Activated naive CD4-positive, alpha-beta T cell treated with anti-CD3 and anti-CD28 coated beads, Interleukin-2, amount 10 ng/mL, durations not matched to agents 7 days and 5 days (primary cell): ENCODE measurements at places on chromosomes 2 and 18.
A peak's percentile ranks its signal among the peaks of the same experiment; 100 is the strongest.

- no peak for DNase-seq
These were observed 659.9 kb upstream of the ID2 start for GRCh38 chr2:8021921-8022320.

DNA sequence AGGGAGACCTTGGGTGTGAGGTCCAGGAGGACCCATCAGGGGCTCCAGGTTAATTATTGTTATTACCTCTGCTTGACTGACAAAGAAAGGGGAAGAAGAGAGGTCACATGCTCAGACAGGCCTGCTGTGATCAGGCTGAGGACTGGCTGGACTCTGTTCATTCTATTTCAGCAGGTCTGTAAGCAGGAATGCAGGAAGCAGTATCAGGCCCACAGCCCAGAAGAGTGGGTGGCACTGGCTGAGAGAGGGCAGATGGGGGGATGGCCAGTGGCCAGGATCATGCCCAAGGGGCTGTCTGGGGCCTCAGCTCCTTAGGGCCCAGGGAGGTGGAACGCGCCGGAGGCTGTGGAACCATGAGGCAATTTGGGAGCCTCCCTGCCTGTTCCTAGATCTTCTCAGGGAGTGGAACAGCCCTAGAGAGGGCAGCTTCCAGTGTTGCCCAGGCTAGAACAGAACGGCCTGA lies 43.7 kb upstream of the ZBTB7C start:
- DNase-seq: no peak

GRCh38 chr2:55459714-55460274 lies 40.1 kb upstream of the CCDC88A start:
- DNase-seq: no peak

DNA sequence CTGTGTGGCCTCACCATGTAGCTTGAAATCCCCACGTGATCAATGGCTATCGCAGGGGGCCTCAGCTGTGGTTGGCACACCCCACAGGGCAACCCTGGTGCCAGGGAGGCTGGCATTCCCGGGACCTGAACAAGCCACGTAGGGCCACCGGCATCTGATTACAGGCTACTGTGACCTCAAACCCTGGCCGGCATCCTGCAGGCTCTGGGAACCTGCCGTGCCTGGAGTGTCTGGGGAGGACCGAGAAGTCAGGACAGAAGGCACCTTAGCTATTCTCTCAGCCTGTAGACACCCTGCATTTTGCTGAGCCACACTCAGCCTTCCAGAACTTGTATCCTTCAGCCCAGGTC lies 213.0 kb downstream of the GLI2 start:
- DNase-seq: no peak

DNA sequence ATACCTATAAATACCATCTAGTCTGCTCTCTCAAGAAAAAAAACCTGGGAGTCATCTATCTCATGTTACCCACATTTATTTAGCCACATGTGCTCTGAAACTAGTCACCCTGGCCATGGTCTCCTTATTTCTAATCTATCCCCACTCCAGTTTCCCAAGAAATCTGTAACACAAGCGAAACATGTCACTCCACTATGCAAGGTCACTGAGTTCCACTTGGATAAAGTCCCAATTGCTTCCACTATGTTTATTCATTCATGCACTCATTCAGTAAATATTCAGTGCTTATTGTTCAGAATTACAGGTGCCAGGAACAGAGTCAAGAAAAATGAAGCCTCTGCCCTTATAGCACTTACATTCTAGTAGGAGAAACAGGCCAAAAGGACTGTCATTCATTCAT lies 369.4 kb upstream of the CYRIA start:
- no peak for DNase-seq

GRCh38 chr2:9641641-9642040 lies 10.8 kb upstream of the YWHAQ start:
- DNase-seq: peak; percentile 38

GRCh38 chr2:164745012-164745797 lies 96.4 kb downstream of the COBLL1 start:
- DNase-seq: no peak

DNA sequence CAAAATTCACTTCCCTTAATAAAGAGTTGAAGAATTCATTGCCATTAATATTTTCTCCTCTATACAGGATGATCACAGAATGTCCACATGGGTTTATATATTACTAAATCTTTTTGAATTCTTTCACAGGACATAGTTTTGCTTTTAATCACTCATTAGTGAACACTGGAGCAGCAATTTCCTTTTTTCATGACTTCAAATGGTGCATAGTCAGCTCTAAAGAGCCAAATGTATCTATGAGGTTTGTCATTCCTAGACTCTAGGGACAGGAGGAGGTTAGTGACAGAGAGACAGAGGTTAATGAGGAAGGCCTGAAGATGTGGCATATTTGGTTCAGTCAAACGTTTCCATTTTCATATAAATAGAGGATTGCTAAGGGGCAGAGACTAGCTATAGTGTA lies 111.8 kb downstream of the FSHR start:
- no peak for DNase-seq

DNA sequence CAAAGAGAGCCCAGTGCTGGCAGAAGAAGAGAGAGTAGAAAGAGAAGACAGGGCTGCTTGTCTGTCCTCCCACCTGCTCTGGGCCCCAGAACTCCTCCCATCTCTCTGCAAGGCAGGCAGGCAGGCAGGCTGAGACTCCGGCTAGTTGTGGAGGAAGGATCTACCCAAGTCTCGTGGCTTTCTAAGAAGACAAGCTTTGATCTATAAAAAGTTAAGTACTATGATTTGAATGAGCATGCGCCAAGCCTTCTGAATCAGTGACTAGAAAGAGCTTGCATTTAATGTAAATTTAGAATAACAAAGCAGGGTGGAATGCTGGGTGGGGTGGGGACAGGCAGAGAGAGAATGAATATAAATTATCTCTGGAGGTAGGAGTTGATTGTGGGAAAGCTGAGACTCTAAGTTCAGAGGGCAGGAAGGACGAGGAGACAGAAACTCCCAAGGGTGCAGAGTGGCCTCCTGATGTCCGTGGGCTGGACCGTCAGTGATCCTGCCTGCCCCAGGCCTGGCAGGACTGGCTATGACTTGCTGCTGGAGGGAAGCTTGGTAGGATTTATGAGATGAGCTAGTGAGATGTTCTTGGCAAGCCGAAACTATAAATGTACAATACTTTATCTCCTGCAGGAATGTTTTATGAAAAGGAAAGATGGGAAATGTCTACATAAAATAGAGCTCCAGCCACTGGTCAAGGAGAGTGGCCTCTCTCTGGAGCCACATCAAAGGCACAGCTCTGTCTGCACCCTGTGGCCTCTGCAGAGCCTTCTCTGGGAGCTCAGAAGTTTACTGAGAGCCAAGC lies 447.5 kb downstream of the TNS1 start:
- DNase-seq: no peak

DNA sequence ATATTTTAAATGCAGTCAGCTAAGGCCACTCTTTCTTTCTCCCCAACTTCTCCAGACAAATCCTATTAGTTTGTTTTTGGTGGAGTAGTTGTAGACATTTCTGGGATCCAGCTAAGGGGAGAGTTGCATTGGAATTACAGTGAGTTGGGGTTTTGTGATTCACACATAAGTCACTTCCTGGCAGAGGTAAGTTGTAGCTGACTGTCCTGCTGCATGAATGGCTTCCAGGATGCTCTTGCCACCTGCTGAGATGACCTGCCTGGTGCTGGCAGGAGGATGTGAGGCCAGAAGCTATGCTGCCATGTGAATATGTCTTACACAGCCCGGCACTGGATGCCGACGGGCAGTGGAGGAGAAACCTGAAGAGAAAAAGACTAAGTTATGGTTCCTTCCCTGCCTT lies 243.7 kb downstream of the TDRD15 start:
- no peak for DNase-seq

GRCh38 chr2:65438137-65438899 lies 5.9 kb upstream of the SPRED2 start:
- no peak for DNase-seq

- peak; percentile 69 for DNase-seq
These were observed 4.7 kb upstream of the HPCAL1 start for GRCh38 chr2:10297959-10298531.

DNA sequence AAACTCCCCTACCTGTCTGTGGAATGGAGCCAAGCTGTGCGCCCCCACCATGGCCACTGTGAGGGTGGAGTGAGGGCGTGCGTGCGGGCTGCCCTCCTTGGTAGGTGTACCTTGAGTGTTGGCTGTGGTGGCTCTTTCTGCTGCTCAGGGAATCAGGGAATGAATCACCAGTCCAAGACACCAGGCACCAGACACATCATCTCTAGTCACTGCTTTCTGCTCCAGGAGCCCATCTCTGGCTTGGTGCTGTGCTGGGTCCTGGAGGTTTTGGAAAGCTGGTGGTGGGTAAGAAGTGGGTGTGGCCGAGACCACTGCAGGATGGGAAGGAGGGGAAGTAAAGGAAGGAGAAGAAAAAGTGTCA lies 209.9 kb downstream of the SEPTIN10 start:
- no peak for DNase-seq

DNA sequence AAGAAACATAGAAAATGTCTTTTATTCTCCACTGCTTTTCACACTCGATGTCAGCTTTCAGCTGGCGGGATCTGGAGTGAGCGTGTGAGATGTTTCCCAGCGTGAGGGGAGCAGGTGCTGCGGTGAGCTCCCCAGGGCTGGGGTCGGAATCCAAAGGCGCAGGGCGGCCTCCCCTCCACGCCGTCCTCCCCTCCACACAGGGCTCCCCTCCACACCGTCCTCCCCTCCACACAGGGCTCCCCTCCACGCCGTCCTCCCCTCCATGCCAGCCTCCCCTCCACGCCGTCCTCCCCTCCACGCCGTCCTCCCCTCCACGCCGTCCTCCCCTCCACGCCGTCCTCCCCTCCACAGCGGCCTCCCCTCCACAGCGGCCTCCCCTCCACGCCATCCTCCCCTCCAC lies 26.9 kb upstream of the KCNG2 start:
- DNase-seq: no peak

GRCh38 chr2:209901172-209901571 lies 101.3 kb upstream of the RPE start:
- DNase-seq: no peak

- no peak for DNase-seq
These were observed 13.2 kb downstream of the ASB18 start for GRCh38 chr2:236250909-236251579.

- no peak for DNase-seq
These were observed 71.7 kb downstream of the HPCAL1 start for GRCh38 chr2:10374362-10374943.

DNA sequence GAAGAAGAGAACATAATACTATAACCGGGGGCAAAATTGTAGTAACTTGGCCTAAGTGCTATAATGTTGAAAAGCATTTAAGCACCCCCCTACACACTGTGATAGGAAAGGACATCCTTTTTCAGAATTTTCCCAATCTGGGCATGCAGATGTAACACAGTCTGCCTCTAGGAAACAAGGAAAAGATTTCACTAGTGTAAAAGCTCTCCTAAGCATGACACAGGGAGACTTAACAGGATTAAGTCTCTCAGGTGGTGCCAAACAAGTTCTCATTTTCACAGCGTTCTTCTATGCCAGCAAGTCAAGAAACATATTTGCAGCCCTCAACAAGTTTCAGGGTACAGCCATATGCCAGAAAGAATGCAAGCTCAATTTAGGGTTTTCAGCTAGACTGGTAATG lies 53.0 kb downstream of the NCKAP5 start:
- DNase-seq: no peak

GRCh38 chr2:178482437-178482836 lies 2.2 kb downstream of the PLEKHA3 start:
- no peak for DNase-seq

- DNase-seq: peak; percentile 50
These were observed 66.2 kb downstream of the ACVR2A start for GRCh38 chr2:147910990-147911473.

DNA sequence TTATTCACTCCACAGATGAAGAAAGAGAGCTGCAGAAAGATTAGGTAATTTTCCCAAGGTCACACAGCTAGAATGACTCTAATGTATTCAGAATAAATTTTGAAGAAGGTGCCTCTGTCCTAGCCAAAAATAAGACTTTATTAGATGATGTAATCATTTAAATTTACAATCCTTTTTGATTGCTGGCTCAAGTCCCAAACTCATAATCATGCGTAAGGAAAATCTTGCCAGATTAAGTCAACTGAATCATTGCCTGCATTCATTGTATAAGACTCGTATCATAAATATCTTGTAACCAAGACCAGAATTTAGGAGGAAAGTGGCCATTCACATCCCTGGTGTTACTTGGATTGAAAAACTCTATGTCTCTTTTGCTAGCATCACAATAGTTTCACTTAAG lies 53.1 kb upstream of the STK39 start:
- no peak for DNase-seq

GRCh38 chr2:2633017-2633416 lies 301.9 kb upstream of the MYT1L start:
- DNase-seq: no peak

GRCh38 chr2:74815941-74816340 lies 18.0 kb upstream of the HK2 start:
- DNase-seq: no peak

DNA sequence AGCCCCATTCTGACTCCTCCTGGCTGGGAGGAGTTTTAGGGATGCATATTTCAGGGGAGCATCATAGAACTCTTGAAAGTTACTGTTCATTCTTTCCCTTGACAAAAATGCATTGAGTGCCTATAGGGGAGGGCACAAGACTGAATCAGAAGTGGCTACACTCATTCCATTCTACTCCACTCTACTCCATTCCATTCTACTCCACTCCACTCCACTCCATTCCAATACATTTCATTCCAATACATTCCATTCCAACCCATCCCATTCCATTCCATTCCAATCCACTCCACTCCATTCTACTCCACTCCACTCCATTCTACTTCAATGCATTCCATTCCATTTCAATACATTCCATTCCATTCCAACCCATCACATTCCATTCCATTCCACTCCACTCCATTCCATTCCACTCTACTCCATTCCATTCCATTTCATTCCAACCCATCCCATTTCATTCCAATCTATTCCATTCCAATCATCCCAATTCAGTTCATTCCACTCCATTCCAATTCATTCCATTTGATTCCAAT lies 110.8 kb downstream of the LOXHD1 start:
- DNase-seq: no peak

DNA sequence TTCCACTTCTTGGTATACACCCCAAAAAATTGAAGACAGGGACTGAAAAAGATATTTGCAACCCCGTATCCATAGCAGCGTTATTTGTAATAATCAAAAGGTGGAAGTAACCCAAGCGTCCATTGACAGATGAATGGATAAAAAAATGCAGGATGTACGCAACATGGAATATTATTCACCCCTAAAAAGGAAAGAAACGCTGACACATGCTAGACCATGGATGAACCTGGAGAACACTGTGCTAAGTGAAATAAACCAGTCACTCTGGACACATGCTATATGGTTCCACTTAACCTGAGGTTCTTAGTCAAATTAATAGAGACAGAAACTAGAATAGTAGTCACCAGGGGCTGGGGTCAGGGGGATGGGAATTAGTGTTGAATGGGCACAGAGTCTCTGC lies 38.6 kb upstream of the PRLH start:
- DNase-seq: no peak
